Adrenal gland (tissue), 19 donors: ENCODE measurements at places on chromosomes 5 and 9. TPM values are rescaled to one million over a fixed set of nuclear protein-coding genes. Genes with fewer than 3 reads are reported as not detected.

GRCh38 chr9:76605321-76605900 lies 146.4 kb downstream of the GCNT1 start:
- H3K27me3 ChIP-seq: no peaks in the 10 kb centered on the region
- H3K36me3 ChIP-seq: no peaks in the 10 kb centered on the region
- H3K4me1 ChIP-seq: no peaks in the 10 kb centered on the region
- no peak overlapping the region for H3K27ac ChIP-seq
- no peak overlapping the region for H3K4me3 ChIP-seq

Gene ZDHHC11B
- total RNA-seq: 0.69 TPM

DNA sequence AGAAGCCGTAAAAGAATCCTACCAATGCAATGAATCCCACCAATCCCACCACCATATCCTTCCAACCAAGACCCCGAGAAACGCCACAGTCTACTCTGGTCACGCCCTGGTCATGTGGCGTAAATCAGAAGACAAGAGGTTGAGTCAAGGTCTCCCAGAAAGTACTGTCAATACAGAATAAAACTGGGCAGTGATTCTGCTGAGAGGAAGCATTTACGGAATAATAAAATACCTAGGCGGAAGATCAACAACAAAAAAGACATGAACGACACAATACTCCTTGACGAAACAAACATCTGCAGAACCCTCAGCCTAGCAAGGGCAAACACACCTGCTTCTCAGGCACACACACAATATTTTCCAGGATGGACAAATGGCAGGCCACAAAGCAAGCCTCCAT lies 62.8 kb downstream of the GOLM1 start:
- DNase-seq: no peak
- H3K27ac ChIP-seq: no peak overlapping the region
- H3K27me3 ChIP-seq: no peaks in the 10 kb centered on the region
- H3K4me3 ChIP-seq: no peak overlapping the region
- peaks cover 34% of the 10 kb centered on the region for H3K36me3 ChIP-seq

DNA sequence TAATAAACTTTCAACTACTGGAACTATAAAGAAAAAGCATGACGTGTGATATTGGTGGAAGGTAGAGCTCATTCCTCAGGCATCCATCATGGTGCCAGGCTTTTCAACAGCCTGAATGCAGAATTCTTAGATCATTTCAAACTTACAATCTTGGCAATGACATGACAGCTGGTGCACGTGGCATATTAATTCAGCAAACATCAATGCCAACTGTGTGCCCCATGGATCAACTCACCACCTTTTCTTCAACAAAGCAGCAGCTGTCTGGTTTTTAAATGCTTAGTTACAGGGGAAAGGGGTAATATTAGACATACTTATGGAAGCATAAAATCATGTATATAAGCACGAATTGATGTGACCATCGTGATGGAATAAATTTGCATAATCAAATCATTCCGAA lies 56.0 kb upstream of the OR13F1 start:
- DNase-seq: no peak
- no peaks in the 10 kb centered on the region for H3K36me3 ChIP-seq
- H3K4me3 ChIP-seq: no peak overlapping the region
- H3K27me3 ChIP-seq: no peaks in the 10 kb centered on the region
- no peaks in the 10 kb centered on the region for H3K4me1 ChIP-seq

- H3K4me1 ChIP-seq: peaks cover 6% of the 10 kb centered on the region
- DNase-seq: peak; percentile 27
- no peak overlapping the region for H3K4me3 ChIP-seq
- H3K27ac ChIP-seq: peak overlapping the region; percentile 43
- H3K27me3 ChIP-seq: no peaks in the 10 kb centered on the region
These were observed 114.8 kb downstream of the TLE4 start for GRCh38 chr9:79686381-79687130.
